ENCODE measurements at places on chromosomes 2 and 18.

DNA sequence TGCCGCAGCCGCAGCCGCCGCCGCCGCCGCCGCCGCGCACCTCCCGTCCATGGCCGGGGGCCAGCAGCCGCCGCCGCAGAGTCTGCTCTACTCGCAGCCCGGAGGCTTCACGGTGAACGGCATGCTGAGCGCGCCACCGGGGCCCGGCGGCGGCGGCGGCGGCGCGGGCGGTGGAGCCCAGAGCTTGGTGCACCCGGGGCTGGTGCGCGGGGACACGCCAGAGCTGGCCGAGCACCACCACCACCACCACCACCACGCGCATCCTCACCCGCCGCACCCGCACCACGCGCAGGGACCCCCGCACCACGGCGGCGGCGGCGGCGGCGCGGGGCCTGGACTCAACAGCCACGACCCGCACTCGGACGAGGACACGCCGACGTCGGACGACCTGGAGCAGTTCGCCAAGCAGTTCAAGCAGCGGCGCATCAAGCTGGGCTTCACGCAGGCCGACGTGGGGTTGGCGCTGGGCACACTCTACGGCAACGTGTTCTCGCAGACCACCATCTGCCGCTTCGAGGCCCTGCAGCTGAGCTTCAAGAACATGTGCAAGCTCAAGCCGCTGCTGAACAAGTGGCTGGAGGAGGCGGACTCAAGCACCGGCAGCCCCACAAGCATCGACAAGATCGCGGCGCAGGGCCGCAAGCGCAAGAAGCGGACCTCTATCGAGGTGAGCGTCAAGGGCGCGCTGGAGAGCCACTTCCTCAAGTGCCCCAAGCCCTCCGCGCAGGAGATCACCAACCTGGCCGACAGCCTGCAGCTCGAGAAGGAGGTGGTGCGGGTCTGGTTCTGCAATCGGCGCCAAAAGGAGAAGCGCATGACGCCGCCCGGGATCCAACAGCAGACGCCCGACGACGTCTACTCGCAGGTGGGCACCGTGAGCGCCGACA lies 2.4 kb downstream of the POU3F3 start:
- no peak for DNase-seq

- no peak for DNase-seq
Measured at GRCh38 chr2:150339951-150340350, 147.5 kb downstream of the RND3 start.

GRCh38 chr2:152344579-152345195 lies 9.7 kb downstream of the FMNL2 start:
- no peak for DNase-seq

GRCh38 chr2:190840569-190841172 lies 40.0 kb upstream of the GLS start:
- no peak for DNase-seq

- no peak for DNase-seq
Measured at GRCh38 chr2:2097549-2097948, 233.5 kb downstream of the MYT1L start.

- no peak for DNase-seq
Measured at GRCh38 chr2:102111823-102112222, 30.7 kb upstream of the IL1R1 start.

DNA sequence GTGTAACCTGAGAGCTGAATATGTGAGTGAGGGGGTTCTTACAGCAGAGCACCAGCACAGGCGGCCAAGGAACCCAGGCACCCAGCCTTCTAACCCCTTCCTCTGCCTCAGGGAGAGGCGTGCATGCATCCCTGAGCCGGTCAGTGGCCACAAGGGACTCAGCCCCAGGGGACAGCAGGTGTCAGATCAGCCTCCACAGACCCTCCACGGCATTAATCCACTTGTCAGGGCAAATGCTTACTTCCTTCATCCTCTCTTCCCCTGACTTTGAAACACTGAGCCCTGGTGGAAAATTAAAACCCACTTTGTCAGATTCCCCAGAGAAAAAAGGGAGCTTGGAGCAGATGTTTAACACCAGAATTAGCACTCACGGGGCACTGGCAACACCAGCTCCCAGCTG lies 60.5 kb upstream of the SMAD2 start:
- DNase-seq, result no peak

- no peak for DNase-seq
Measured at GRCh38 chr2:127619203-127619590, 26.8 kb upstream of the GPR17 start.

DNA sequence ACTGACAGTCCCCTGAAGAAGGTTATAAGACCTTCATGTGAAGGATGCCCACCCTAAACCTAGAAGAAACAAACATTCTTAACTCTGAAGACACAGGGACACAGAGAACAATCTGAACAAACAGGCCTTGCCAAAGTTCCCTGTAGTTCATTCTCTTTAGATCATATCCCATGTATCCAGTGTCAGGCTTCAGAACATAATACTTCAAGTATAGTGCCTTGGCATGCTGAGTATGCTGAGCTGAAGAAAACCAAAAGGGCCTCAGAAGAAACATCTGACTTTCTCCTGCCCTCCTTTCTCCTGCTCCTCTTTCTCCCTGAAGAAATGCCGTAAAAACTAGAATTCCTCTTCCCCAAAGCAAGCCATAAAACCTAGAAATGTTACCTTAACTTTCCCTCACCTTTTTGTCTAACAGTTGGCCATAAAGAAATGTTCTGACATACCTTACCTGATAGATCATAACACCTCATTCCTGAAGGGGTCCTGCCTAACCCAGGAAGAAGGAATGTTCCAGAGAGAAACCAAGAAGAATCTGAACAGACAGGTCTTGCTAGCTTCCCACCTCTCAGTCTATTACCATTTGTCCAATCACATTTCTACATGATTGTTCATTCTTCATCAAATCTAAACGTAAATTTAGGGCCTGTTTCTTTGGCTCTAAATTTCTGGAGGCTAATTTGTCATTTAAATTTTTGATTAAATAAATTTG lies 160.1 kb upstream of the ZC3H15 start:
- no peak for DNase-seq

DNA sequence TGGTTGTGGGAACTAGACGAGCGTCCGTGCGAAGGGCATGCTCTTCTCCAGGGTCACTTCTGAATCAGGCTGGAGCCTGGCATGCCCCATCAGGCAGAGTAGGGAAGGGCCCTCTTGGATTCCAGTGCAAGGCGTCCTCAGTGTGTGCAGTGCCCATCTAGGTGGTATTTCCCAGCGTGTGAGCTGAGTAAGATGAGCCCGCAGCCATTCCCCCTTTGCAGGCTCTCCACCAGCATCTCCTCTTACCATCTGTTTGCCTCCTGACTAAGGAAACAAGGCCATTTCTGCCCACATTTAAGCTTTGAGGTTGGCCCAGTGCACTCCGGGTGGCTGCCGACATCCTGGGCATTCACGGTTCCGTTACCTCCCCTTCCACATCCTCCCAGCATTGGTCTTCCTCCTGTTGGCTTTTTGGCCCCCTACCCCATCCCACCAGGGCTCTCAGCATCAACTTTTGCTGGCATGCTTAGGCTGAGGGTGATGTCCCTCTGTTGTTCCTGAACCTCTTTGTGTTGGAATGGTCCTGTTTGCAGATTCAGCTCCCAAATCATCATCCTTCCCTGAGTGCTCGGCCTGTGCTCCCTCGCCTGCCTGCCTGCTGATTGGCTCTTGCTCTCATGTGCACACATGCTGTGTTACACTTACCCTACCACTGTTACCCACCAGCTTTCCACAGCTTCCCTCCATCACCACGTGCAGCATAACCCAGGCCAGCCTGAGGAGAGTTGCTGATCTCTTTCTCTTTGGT lies 11.8 kb downstream of the CEP68 start:
- no peak for DNase-seq

DNA sequence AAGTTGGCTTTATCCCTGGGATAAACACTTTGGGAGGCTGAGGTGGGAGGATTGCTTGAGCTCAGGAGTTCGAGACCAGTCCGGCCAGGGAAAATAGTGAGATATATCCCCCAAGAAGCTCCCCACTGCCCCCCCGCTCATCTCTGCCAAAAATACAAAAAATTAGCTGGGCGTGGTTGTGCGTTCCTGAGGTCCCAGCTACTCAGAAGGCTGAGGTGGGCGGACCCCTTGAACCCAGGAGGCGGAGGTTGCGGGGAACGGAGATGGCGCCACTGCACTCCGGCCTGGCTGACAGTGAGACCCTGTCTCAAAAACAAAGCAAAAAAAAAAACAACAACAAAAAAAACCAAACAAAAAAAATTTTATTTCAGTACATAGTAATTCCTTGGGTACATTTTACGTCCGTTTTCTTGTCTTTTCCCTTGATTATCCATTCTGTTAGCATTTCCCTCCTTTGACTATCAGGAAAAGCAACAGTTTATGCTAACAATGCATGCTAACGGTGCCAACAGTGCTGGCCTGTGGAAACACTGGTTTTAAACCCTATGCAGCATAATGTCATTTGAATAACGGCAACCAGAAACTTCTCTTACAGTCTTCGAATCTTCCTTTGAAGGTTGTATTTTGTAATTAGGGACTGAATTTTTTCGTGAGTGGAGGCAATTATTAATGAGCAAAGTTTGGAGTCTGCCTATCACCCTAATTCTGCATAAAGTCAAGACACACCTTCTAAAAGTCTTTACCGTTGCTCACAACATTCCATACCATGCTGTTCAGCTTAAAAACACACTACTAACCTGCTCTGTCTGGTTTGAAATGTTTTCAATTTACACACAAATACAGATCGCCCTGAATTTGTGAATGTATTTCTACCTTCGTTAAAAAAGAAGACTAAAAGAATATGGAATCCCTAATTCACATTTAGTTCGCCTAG lies 721 bp upstream of the MIB1 start:
- no peak for DNase-seq

DNA sequence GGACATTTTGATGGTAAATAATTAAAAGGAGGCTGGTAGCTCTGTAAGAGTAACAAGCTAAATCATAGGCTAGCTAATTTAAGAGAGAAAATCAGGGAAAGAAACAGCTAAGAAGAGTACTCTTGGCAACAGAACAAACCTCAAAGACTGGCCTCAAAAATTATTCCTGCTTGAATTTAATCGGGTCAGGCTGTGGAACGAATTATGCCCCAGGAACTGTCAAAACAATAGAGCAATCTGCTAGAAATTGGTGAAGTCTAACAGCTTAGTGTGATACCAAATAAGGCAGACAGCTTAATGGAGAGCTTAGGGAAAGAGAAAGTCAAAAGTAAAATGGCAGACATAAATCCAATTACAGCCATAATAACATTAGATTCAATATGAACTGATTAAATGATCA lies 215.7 kb downstream of the MREG start:
- DNase-seq, result no peak
